Activated CD4-positive, alpha-beta T cell treated with anti-CD3 and anti-CD28 coated beads, Interleukin-2, amount 50 U/mL, for 24 hours (primary cell): ENCODE measurements at places on chromosomes 16 and 17.

- no peak for DNase-seq
Observed at GRCh38 chr17:28956861-28957260, 5.5 kb upstream of the PHF12 start.

DNA sequence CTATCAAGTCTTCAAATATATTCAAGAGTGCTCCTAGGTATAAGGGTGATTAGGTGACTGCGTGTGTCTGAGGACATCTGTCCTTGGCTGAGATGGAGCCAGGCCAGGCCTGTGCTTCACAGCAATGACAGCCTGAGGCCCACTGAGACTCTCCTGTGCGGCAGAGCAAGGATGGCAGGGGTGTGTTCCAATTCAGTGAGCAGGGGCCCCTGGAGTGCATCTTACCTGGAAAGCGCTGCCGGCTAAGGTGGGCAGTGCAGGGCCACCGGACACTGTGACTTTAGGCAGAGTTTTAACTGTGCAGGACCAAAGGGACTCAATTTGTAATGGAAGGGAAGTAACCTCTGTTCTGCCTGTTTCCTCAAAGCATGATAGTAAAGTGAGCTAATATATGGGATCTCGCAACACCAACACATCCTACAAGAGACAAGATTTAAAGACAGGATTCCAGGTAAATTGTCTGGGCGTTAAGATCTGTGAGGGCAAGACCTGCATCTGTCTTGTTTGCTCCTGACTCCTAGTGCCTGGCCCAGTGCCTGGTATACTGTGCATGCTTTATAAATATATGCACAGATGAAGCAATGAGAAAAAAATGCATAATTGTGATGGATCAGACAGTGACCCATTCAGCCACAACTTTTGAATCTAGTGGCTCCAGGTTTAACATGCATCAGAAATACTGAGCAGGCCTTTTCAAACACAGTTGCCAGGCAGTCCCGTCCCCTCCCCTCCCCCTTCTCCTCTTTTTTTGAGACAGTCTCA, 86.7 kb downstream of the MRC2 start:
- DNase-seq: no peak

DNA sequence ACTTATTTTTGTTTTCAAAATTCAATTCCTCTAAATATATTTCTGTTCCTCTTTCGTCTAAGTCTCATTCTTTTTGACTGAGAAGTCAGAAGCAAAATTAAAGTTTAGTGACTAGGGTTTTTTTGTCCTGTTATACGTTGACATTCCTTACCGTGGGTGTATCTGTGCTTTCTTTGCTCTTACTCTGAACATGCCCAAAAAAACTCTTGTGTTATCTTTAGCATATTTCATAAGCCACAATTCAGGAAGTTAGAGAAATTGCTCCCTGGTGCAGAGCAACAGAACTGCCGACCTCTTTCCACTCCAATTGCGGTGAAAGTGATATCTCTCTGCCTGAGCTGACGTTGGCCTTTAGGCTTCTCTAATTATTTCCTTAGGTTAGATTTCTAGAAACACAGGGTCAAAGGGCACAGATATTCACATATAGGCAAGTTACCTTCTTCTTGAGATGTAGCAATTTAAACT, 65.7 kb downstream of the CENPV start:
- DNase-seq: no peak

- no peak for DNase-seq
Observed at GRCh38 chr17:54324813-54325212, 502.1 kb downstream of the KIF2B start.

- no peak for DNase-seq
Observed at GRCh38 chr16:13234999-13235398, 333.6 kb downstream of the SHISA9 start.

DNA sequence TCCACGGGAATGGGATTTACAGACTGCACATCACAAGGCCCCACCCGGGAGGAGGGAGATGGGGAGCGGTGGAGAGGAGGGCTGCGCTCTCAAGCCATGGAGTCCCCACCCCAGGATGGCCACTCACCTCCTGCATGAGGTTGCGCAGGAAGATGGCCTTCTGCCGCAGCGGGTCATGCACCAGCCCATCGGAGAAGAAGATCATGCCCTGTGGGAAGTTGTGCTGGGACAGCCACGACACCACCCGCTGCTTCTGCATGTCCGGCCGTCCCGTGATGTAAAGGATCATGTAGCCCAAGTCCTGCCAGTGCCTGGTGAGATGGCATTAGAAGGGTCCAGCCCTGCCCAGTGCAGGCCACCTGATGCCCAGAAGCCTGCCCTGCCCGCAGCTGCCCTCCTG, 17.0 kb downstream of the PIMREG start:
- no peak for DNase-seq

- no peak for DNase-seq
Observed at GRCh38 chr17:13874134-13874533, 195.2 kb upstream of the COX10 start.

DNA sequence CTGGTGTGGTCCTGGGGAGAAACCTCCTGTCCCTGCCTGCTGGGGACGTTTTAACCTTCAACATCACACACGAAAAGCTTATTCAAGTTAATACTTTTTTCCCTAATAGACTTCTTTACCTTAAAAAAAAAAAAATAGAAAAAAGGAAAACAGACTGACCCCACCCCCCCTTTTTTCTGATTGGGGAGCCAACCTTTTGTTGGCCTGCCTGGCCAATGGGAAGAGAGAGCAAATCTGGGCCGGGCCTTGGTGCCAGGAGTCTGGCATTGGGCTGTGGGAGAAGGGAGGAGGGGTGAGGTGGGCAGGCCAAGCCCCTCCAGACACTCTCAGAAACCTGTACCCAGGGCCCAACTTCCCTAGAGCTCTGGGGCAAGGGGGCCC, 3.0 kb downstream of the CBX8 start:
- no peak for DNase-seq

GRCh38 chr17:17780922-17781590, 55.7 kb downstream of the SREBF1 start:
- DNase-seq: no peak

GRCh38 chr17:64130559-64131001, 636 bp upstream of the ERN1 start:
- peak; percentile 46 for DNase-seq
